ENCODE measurements at places on chromosomes 5 and 9.

DNA sequence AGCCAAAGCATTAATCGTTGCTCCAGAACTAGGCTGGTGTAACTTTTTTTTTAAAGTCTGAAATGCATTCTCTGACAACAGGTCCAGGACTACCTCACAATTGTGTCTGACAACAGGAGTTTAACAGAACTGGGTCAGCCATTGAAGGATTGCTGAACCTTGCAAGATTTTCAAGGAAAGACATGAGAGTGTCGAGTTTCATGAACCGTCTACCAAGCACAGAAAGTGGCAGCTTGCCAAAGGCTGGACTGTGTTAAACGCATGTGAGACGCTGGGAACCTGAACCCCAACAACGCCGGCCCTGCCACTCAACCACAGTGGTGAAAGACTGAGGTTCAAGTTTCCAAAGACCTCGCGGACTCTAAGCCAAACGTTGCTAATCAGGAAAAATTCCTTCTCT, 79.1 kb downstream of the LHFPL2 start:
- DNase-seq: no peak

DNA sequence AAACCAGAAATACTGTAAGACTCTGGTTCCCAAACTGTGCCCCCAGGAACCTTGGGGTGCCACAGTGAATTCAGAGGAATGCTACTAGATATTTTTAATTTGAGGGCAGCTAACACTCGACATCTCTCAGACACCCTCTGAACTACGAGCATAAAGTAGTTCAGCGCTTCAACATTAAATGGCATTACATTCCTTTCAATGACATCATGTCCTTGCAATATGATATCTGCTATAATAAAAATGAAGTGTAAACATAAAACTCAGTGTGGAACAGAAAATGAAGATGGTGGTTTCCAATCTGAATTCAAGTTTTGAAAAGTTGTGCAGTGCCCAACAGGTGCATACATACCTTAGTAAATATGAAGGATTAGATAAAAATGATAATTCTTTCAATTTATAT, 116.1 kb downstream of the LPAR1 start:
- no peak for DNase-seq

DNA sequence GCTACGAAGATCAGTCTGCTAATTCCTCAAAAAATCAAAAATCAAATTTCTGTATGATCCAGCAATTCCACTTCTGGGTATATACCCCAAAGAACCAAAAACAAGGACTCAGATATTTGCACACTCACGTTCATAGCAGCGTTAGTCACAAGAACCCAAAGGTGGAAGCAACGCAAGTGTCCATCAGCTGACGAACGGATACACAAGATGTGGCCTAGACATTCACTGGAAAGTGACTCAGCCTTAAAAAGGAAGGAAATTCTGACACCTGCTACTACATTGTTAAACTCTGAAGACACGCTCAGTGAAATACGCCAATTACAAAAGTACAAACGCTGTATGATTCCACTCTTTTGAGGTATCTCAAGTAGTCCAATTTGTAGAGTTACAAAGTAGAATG, 93.3 kb downstream of the OTULIN start:
- DNase-seq: no peak

DNA sequence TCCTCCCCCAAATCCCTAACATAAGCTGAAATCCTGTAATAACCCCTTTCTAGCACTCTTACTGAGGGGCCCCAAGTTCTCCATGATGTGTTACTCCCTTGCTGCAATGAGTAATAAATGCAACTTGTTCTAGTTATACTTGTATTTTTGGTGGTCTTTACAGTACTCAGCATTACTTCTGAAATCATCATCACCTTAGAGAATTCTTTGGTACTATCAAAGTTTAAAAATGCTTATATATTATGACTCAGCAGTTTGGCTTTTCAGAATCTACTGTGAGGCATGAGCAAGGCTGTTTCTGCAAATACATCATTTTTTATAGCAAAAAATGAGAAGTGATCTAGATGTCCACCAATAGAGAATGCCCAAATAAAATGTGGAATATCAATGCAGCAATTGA, 20.7 kb upstream of the ROPN1L start:
- no peak for DNase-seq

Measured in esophagus squamous epithelium (tissue), 5 donors.